ENCODE measurements at places on chromosomes 11 and 22.

- peak; percentile 4 for DNase-seq
Observed at GRCh38 chr11:131370090-131370751, at the start of gene NTM. NTM (plus strand) TSS chr11:131370615.

GRCh38 chr11:10087186-10087922, 206.7 kb downstream of the SBF2 start:
- no peak for DNase-seq

- peak; percentile 12 for DNase-seq
Observed at GRCh38 chr11:44927174-44927661, 23.5 kb downstream of the TP53I11 start.

GRCh38 chr22:46604306-46604690, 15.9 kb upstream of the GRAMD4 start:
- DNase-seq: no peak

- no peak for DNase-seq
Observed at GRCh38 chr11:68384530-68385081, 72.2 kb downstream of the LRP5 start.

GRCh38 chr11:126318574-126319373, 14.9 kb downstream of the DCPS start:
- peak; percentile 90 for DNase-seq

DNA sequence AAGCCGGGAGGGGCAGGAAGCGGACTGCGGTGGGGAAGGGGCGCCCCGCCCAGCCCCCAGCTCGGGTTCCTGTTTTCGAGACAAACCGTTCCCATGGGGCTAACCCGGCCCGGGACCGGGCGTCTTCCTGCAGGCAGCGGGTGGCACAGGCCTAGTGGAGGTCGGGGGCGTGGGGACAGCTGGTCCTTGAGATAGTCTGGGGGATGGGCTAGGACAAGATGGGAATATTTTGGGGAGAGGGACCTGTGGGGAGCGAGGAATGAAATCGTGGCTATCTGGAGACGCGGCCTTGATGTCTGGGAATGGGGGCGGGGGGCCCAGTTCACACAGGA, 1.2 kb upstream of the RASGRP2 start:
- DNase-seq: no peak

- DNase-seq: no peak
Observed at GRCh38 chr22:44385296-44385610, 72.5 kb upstream of the SHISAL1 start.

GRCh38 chr11:88569342-88569741, 231.8 kb upstream of the CTSC start:
- DNase-seq: no peak

DNA sequence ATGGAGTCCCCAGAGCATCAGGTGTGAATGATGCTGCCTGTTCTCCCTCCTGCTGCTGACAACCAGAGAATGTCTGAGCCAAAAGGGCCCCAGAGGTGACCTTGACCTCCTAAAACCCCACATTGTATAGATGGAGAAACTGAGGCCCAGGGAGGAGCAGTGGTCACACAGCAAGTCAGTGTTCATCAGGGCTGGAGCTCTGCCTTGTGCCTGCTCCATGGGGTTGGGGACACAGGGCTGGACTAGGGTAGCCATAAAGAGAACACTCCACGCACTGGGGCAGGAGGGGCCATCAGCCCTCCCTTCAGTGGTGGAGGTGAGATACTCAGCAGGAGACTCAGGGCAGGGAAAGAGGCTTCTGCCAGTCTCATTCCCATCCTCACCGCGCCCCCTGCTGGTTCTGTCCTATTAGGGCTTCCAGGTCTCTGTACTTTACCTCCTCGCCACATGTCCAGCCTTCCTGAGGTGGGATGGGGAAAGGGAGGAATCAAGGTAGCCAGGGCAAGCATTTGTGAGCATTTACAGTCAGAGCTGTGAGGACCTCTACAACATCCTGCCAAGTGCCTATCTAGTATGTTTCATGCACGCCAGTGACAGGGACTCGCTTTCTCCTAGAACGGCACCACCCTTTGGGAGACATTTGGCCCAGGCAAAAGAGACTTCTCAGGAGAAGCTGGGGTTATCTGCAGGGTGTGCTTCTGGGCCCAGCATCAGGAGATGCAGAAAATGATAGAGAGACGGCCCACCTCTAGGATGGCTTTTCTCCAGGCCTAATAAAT, 43.2 kb downstream of the NEU3 start:
- DNase-seq: no peak

- no peak for DNase-seq
Observed at GRCh38 chr11:8206251-8207079, 37.6 kb upstream of the RIC3 start.

DNA sequence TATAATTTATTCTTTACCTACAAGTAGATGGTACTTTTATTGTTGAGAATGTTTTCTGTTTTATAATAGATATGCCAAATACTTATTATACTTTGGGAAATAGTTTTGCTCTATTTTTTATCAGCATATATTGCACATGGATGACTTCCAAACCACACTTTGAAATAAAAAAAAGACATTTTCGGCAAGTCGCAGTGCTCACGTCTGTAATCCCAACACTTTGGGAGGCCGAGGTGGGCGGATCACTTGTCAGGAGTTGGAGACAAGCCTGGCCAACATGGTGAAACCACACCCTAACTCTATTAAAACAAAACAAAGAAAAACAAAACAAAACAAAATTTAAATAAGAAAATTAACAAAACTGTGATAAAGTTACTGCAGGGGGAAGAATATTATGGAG, 983.9 kb upstream of the CNTN5 start:
- no peak for DNase-seq
